ENCODE measurements at places on chromosomes 12 and 14.

GRCh38 chr14:90408713-90409112 is 11.9 kb downstream of the CALM1 start:
- DNase-seq = no peak

DNA sequence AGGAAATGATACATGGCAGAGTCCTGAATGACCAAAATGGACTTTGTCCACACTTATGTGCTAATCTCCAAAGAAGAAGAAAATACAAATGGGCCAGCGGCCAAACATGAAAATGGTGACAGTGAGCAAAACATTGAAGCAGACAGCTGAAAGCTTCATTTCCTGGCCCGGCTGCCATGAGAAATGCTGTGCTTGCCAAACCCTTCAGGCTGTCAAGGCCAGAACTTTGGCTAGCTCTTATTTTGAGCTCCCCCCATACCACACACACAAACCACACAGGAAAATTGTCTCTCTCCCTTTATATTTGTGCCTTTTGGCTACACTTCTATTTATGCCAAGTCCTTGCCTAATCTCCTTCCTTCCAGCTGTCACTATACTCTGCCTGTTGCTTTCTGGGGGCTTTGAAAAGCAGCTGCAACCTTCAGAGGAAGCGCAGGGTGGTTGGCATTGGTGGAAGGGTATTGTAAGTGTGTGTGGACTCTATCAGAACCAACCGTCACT is 323.8 kb downstream of the RAD51B start:
- DNase-seq = peak; percentile 47

- DNase-seq = no peak
These were observed 204.3 kb downstream of the AEBP2 start for GRCh38 chr12:19643635-19644034.

GRCh38 chr12:21539797-21540196 is 13.7 kb downstream of the SPX start:
- no peak for DNase-seq

DNA sequence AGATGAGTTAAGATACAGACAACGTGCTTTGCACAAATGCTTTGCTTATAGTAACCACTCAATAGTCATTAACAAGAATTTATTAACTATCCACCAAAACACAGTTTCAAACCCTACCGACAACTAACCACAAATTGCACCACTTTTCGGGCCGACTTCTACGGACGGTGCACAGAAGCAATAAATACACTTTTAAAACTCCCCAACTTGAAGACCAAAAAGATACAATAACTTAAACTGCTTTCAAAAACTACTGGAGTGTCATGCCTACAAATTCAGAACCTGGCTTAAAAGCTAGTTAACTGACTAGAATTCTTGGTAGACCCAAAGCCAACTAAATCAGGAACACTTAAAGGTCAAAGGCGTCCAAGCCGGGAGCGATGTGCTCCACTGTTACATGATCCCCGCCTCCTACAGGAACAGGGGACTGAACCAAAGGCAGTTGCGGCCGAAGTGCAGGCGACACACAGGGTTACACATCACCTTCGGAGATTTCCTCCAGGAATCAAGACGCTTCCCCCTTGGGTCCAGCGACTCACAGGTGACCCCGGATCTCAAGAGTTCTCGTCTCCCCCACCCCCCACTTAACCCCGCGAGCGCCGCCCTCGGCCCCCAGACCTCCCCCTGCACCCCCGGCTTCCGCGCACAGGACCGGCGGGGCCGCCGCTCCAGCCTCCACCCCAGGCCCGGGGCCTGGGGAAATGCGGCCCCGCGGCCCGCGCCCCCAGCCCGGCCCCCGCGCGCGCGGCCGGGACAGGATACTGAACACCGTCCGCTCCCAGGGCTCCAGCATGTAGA is 507 bp downstream of the SPTSSA start:
- peak; percentile 43 for DNase-seq

- DNase-seq = no peak
These were observed 171.2 kb upstream of the CDKN3 start for GRCh38 chr14:54225457-54226060.

DNA sequence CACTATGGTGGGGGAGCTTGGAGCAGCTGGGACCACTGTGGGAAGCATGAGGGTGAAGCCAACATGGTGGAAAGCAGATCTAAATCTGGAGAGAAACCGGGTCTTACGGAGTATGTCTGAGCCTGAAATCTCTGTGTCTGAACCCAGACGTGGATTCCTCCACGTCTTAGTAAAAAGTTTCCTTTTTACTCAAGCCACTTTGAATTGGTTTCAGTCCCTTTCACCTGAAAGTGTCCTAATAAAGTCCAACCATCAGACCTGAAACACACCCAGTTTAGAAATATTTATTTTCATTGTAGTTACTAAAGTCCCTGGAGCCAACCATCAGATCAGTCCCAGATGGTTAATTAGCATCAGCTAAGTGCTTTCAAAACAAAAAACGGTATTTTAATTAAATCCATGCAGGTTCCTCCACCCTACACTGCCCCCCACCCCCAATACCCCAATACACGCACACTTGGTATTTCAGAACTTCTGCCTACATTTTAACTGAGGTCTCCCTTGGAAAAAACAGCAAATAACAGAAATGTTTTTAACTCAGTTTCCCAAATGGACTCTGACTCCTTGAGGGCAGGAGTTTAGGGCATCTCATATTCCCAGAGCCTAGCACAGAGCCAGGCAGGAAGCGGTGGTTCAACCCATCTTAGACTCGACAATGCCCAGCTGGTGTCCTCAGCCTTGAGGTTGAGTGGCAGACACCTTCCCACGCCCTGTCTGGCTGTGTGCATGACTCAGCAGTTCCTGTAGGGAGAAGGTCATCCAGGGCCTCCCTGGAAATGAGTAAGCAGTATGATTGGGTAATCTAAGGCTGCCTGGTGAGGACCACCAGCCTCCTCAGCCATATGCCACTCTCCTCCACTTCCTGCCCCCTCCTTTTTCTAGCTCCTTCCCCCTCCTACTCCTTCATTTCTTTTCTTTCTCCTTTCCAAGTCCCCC is 175.8 kb downstream of the TTC8 start:
- DNase-seq = no peak

DNA sequence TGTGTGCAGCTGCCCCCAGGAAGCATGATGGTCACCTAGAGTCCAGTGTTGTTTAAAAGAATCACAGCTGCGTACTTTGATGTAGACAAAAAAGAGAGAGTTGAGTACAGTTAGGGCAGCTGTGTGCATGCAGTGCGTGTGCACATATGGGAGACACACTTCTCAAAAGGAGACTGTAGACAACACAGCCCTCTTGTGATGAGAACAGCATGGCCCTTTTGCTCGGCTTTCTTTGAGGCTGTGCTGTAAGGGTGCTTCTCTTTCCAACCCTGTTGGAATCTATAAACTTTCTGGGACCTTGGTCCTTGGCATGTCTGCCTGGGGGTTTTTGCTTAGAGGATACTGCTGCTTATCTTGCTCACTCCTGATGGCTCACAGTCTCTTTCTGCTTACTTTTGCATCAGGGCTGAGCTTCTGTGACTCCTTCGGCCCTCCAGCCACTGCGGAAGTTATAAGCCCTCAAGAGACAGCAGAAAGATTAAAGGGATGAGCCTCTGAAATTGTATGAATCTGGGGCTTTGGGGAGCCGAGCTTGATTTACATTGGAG is 102.9 kb downstream of the DYRK2 start:
- DNase-seq = no peak

DNA sequence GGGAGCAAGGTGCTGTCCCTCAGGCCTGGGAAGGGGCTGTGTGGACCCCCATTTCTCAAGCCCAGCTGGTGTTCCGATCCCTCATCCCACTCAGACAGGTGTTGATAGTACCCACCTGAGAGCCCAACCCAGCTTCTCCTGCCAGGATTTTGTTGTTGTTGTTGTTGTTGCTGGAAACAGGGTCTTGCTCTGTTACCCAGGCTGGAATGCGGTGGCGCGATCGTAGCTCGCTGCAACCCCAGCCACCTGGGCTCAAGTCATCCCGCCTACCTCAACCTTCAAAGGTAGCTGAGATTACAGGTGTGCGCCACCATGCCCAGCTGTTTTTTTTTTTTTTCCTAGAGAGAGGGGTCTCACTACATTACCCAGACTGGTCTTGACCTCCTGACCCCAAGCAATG is 209.9 kb downstream of the PHETA1 start:
- no peak for DNase-seq

DNA sequence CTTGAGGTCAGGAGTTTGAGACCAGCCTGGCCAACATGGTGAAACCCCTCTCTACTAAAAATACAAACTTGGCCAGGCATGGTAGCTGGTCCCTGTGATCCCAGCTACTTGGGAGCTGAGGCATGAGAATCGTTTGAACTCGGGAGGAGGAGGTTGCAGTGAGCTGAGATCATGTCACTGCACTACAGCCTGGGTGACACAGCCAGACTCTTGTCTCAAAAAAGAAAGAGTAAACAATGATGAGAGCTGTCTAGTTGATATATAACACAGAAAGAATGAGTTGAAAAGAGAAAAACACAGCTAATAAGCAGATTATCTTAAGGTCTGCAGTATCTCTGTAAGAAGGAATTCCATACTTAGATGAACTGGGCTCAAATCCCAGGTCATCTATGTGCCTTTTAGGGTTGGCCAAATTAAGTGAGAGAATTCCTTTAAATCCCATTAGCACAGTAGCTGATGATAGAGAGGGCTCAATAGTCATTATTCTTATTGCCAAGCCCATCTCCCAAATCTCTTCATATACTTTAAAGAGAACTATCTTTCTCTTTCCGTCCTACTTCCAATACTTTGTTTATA is 31.1 kb upstream of the STRAP start:
- DNase-seq = no peak

DNA sequence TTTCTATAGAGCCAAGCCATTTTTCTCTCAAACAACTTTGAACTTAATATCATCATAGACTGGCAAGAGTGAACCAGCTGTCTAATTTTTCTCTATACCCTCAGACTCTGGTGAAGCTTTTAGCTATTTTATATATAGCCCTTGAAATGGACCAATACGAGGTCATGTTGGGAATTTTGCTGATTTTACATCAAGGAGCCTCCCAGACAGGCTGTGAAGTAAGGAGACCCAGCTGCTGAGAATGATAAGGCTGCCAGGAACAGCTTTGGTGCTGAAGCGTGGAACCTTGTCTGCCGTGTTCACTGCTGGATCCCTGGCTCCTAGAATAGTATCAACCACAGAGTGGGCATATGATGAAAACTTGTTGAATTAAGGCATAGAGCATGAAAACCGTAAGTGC is 326.2 kb upstream of the NAV3 start:
- DNase-seq = no peak

GRCh38 chr14:101922866-101923265 is 41.5 kb upstream of the DYNC1H1 start:
- DNase-seq = no peak

DNA sequence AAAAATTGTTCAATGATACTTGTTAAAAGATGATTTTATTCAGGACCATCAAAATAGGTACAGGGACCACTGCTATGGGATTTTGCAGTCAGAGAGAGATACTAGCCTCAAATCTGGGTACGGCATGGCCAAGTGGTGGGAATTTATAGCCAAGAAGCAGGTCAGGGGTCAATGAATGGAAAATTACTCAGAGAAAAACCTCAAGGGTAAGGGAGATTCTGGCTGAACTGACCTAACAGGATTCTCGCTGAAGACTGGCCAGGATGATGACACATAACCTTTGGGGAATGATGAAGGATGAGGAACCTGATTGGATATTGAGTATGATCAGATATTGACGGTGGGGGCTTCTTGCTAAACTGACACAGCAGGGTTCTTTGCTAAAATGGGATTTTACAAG is 32.7 kb downstream of the DEPDC4 start:
- DNase-seq = no peak

All from prostate gland (tissue), 2 donors.